ENCODE measurements at places on chromosomes 1 and 21.

DNA sequence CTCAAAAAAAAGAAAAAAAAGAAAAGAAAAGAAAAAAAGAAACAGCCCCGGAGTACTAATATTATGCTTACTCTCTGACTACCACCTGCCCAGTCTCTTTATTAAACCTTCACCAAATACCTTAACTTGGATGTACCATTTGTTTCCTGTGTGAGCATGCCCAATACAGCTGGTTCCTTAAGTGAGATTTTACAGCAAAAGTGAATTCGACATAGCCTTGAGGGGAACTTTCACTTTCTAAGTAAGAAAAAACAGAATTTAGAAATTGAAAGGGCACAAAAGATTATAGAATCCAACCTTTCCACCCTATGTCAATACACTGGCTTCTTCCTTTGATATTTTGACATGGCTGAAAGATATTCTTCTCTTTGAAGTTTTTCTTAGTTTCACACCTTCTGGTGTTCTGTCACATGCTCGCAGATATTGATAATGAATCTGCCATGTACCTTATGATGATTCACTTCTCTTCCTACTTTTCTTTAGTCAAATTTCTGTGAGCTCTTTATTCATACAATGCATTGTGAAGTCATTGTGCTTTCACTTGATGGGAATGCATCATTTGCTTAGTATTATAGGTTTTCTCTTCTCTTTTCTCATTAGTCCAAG, 5.2 kb upstream of the GIPC2 start:
- DNase-seq = no peak

DNA sequence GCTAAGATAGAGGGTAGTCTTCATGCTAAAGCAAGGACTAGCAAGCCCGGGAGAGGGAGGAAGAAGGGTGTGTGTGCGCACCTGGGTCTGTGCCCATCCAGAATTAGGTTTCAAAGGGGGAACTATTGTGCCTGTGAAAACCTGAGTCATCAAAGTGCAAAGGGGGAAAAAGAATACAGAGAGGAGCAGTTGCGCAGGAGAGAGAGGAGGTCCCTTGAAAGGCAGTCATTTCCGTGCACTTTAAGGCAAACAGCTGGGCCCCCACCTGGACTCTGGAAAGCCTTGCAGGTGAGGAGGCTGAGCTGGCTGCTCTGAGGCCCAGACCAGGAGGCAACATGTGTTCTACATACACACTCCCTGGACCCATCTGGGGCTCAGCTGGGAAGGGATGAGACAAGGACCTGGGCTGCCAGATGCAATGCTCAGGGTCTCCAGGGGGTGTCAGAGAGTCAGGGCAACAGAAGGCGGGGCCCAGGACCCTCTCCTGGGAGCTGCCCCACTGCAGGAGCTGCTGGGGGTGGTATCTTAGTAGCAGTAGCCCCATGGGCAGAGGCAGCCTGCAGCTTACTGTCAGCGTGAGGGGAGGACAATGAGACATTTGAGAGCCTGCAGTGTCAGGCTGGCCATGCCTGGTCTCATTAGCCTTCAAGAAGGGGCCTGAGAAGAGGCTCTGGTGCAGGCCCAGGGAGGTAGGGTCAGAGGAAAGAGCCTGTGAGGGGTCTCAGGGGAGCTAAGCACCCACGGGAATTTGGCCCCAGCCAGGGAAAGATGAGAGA, 14.3 kb downstream of the PROK1 start:
- DNase-seq = no peak

DNA sequence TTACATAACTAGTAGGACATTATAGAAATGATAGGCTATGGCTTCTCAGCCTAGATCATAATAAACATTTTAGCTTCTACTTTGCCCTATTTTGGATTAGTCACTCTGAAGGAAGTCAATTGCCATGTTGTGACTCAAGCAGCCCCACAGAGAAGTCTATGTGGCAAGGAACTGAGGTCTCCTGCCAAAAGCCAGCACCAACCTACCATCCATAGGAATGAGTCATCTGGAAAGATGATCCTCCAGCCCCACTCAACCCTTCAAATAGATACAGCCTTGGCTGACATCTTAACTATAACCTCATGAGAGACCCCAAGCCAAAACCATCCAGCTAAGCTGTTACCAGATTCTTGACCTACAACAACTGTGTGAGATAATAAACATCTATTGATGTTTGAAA, 76.3 kb upstream of the BEND5 start:
- no peak for DNase-seq

- DNase-seq = no peak
Measured at GRCh38 chr21:20942523-20942922, 55.7 kb upstream of the NCAM2 start.

GRCh38 chr1:229665912-229666558, 40.0 kb downstream of the URB2 start:
- no peak for DNase-seq

- DNase-seq = no peak
Measured at GRCh38 chr1:246147524-246148461, 359.3 kb downstream of the SMYD3 start.

DNA sequence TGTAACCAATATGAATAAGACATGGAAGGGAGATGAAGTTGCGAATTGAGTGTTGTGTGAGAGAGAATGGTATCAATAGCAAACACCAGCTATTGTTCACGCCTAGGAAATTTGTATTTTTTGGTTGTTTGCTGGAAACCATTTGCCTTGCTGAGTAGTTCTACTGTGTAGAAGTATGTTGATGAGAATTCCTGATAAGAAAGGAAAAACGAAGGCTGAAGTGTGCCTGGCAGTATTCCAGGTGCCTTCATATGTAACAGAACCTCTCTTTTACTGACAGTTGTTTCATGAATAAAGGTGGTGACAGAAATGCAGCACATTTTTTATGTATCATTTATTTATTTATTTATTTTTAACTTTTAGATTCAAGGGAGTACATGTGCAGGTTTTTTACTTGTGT, 79.5 kb downstream of the SDCCAG8 start:
- no peak for DNase-seq

DNA sequence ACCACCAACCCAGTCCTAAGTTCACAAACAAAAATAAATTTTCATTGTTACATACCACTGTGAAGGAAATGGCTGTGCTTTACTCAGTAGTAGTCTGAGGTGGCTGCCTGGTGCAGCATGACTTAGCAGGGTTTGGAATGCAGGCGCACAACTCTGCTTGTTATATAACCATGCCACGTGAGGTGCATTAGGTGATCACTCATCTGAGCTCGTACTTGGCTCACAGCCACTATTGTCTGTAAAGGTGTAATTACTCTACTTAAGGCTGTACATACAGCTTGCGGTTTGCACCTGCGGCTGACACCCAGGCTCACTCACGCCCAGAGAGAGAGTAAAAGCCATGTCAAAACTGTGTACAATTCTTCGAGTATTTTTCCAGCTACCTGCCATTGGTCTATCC, 599.4 kb downstream of the LTN1 start:
- no peak for DNase-seq

DNA sequence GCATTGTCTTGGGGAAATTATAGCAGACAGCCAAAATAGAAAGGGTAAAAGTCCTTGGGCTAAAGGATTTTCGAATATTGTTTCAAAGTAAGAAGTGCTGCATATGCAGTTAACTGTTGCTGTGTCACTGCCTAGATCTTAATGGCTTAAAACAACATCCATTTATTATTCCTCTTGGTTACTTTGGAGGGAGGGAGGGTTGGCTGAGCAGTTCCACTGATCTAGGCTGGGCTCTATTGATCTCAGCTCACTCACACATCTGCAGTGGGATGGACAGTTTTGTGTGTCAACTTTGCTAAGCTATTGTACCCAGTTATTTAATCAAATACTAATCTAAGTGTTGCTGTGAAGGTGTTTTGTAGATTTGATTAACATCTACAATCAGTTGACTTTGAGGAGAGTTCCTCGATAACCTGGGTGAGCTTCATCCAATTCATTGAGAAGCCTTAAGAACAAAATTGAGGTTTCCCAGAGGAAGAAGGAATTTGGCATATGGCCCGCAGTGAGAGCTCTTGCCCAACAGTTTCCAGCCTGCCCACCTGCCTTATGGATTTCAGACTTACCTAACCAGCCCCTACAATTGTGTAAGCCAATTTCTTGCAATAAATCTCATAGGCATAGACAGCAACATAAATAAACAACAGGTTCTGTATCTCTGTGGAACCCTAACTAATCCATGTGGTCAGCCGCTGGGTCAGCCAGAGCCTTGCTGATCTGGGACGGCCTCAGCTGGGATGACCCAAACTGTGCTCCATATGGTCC, 187.3 kb downstream of the AK5 start:
- no peak for DNase-seq
